ENCODE measurements at places on chromosomes 7 and 10. TPM values are rescaled to one million over a fixed set of nuclear protein-coding genes. Genes with fewer than 3 reads are reported as not detected.

Gene CALHM1
- total RNA-seq, result not detected

Gene INMT
- 51.8 TPM for total RNA-seq

Gene LRRN3
- 1.7 TPM for total RNA-seq

Gene WDR86
- total RNA-seq, result 4.0 TPM

Gene CHST15
- 20.4 TPM for total RNA-seq

Gene SLC26A3
- 0.11 TPM for total RNA-seq
